ENCODE measurements at places on chromosomes 11 and 22. TPM values are rescaled to one million over a fixed set of nuclear protein-coding genes. Genes with fewer than 3 reads are reported as not detected.

The BTG4 gene
- total RNA-seq = not detected

The OR6T1 gene
- not detected for total RNA-seq

GRCh38 chr22:39301926-39302325 is 17.5 kb downstream of the RPL3 start:
- no peak for DNase-seq

GRCh38 chr11:118448294-118448693 is 12.0 kb downstream of the KMT2A start:
- no peak for DNase-seq

The F2 gene
- not detected for total RNA-seq

The PTGDR2 gene
- not detected for total RNA-seq
